Panc1 (cell line): ENCODE measurements at places on chromosomes 6 and 20. TPM values are rescaled to one million over a fixed set of nuclear protein-coding genes. Genes with fewer than 3 reads are reported as not detected.

DNA sequence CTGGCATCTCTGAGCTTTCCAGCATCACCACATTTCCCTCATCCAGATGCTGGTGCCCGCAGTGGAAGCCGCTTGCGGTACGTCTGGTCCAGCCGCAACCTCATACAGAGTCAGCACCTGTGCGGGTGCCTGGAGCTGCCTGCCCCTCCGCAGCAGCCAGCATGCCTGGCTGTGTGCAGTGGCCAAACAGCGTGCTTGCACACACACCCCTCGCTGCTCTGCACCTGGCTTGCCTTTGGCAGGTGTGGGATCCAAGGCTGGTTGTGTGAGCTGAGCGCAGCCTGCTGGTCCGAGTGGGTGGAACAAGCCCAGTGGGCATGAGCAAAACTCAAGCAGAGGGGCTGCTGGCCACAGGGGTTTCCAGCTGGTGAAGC lies 3.1 kb upstream of the HINT3 start:
- DNase-seq: no peak

DNA sequence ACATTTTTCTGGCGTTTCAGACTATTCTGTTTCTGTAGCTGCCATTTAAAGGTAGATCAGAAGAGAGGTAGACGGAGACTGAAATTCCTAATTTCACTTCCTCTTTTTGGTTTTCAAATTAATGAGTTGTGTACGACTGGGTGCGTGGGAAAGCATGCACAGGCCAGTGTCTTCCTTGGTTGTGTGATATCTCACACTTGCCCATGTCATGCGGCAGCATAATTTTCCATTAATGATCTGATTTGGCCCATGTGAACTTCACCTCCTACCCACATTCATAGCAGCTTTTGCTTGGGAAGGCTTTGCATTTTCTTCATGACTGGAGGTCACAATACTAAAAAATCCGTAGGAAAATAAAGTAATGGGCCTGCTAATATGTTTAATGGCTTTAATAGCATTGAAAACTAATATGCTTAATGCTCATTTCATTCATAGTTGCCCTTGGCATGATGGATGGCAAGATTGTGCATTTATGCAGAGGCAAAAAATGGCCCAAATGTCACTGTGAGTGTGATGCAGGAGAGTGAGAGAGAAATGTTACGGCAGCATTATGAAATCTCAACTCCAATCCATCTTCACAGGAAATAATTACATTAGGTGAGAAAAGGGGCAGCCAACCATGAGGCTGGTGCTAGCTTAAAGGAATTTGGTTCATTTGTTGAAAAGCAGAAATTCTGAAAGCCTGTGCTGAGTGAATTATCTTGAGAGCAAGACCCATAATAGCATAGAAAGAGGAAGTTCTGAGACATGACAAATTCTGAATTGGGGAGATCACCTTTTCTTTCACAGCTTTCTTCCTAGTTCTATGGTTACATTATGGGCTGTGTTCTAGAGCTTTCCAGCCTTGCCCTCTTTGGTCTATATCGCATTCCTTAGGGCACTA lies 69.0 kb upstream of the UST start:
- no peak for DNase-seq

CLPSL2 gene
- 0.57 TPM for total RNA-seq

ENPP4 gene
- total RNA-seq: 5.4 TPM
